EL (cell line): ENCODE measurements at places on chromosomes 16 and 17.

GRCh38 chr17:35315283-35315682 is 58.1 kb downstream of the SLFN11 start:
- peak; percentile 93 for DNase-seq

- peak; percentile 93 for DNase-seq
Observed at GRCh38 chr17:39939588-39940419, 12.3 kb downstream of the LRRC3C start.

GRCh38 chr16:86476956-86477534 is 33.3 kb upstream of the FOXF1 start:
- DNase-seq = no peak

DNA sequence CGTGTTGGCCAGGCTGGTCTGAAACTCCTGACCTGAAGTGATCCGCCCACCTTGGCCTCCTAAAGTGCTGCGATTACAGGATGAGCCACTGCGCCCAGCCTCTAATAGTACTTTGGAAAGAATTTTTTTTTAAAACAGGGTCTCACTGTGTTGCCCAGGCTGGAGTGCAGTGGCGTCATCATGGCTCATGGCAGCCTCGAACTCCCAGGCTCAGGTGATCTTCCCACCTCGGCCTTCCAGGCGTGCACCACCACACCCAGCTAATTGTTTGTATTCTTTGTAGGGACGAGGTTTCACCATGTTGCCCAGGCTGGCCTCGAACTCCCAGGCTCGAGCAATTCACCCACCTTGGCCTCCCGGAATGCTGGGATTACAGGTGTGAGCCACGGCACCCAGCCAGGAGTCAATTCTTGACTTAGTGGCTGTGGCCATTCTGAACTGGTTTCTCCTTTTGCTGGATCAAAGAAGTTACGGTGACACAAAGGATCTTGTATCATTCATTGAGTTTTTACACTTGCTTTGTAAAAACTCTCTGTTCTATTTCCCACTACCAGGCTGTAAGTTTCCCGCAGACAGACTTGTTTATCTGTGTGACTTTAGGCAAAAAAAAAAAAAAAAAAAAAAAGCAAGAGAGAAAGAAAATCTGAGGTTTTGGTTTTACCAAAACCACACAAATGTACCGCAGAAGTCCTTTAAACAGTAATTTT is 12.7 kb upstream of the COTL1 start:
- DNase-seq = no peak

GRCh38 chr16:505479-506245 is 21.9 kb upstream of the CAPN15 start:
- DNase-seq = no peak

DNA sequence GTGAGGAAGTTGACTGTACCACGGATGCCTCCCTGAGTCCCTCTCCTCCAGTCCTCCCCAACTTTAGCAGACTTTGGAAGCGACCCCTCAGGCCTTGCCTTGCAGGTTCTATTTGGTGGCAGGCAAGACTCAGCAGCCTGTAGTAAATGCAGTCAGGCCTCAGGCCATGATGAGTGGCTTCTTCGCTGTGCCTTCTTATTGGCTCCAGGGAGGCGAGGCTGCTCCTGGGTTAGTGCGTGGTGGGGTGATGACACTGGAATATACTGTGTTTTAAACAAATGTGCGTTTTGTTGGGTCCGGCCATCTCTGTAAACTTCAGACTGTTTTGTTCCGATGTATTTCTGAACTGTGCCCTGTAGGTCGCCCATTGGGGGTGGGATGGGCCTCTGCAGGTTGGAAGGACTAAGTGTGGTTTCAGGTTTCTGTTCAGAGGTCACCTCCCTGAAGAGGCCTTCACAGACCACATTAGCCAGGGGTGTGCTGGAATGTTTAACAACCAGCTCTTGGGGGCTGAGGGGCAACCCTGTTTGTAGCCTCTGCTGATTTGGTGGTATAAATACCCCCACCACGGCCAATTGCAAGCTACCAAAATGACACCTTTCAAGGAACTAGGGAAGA is 62.5 kb downstream of the CYLD start:
- DNase-seq = no peak

- DNase-seq = no peak
Observed at GRCh38 chr17:53270936-53271335, 551.8 kb upstream of the KIF2B start.

GRCh38 chr16:48879223-48880122 is 269.5 kb upstream of the N4BP1 start:
- DNase-seq = no peak

DNA sequence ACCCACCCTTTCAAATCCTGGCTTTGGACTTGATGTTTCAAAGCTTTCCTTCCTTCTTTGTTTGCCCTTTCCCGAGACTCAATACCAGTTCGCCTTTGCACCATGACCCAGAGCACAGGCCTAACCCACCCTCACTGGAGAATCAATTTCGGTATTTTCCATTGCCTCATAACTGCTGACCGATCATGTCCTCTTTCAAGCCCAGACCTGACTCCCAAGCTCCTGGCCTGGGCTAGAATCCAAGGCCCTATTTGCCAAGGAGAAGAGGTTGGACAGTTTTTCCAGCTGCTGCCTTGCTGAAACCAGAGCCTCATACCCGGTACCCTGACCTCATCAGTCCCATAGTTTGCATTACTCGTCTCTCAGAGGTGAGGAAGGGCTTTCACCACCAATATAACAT is 35.3 kb upstream of the HELZ start:
- DNase-seq = no peak

- DNase-seq = peak; percentile 92
Observed at GRCh38 chr17:44972953-44973352, 4.8 kb upstream of the C1QL1 start.
